ENCODE measurements at places on chromosomes 16 and 17. TPM values are rescaled to one million over a fixed set of nuclear protein-coding genes. Genes with fewer than 3 reads are reported as not detected.

DNA sequence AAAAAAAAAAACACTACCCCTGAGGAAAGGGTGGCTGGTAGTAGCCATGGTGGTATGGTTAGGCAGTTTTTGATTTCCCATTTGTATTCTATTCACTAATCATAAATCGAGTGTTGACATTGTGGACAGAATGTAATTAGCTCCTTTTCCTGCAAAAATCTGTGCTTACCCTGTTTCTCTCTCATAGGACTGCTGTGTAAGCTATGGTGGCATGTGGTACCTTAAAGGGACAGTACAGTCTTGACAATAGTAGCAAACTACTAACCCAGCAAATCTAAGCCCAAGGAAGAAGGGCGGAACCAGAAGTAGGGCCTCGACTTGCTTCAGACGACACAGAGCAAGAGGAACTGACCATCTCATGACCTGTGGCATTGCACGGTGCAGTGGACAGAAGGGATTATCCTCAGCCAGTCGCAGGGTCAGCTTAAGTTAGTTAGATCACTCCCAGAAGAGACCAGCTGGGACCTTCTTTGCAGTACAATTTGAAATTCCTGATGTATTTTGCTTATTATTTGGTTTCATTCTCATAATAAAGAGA lies 36.3 kb downstream of the POLR3E start:
- peak overlapping the region; percentile 13 for H3K27ac ChIP-seq
- no peak overlapping the region for H3K4me3 ChIP-seq
- peaks cover 16% of the 10 kb centered on the region for H3K4me1 ChIP-seq
- no peaks in the 10 kb centered on the region for H3K27me3 ChIP-seq

DNA sequence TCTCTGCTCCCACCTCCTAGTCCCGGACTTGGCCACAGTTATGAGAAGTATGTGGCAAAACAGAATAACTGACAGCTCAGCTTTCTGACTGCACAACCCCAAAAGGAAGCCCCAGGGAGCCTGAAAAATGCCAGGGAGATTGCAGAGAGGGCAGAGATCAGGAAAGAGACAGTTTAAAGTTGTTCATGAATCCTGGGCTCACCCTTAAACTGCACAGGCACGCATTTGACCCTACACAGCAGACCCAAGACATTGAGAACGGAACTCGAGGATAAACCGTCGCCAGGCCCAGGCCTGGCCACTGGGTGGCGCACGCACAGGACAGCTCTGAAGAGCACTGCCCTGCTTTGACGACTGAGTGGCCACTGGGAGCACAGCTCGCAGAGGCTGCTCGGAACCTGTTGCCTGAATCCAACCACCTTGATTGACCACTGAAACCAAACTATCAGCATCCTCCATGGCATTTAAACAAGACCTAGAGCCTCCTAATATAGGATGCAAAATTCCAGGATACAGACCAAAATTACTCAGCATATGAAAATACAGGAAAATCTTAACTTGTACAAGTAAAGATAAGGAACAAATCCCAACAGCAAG lies 114.0 kb downstream of the C16orf95 start:
- H3K4me3 ChIP-seq = no peak overlapping the region
- H3K27ac ChIP-seq = no peak overlapping the region
- peaks cover 12% of the 10 kb centered on the region for H3K27me3 ChIP-seq
- peak; percentile 70 for DNase-seq
- no peaks in the 10 kb centered on the region for H3K4me1 ChIP-seq

DNA sequence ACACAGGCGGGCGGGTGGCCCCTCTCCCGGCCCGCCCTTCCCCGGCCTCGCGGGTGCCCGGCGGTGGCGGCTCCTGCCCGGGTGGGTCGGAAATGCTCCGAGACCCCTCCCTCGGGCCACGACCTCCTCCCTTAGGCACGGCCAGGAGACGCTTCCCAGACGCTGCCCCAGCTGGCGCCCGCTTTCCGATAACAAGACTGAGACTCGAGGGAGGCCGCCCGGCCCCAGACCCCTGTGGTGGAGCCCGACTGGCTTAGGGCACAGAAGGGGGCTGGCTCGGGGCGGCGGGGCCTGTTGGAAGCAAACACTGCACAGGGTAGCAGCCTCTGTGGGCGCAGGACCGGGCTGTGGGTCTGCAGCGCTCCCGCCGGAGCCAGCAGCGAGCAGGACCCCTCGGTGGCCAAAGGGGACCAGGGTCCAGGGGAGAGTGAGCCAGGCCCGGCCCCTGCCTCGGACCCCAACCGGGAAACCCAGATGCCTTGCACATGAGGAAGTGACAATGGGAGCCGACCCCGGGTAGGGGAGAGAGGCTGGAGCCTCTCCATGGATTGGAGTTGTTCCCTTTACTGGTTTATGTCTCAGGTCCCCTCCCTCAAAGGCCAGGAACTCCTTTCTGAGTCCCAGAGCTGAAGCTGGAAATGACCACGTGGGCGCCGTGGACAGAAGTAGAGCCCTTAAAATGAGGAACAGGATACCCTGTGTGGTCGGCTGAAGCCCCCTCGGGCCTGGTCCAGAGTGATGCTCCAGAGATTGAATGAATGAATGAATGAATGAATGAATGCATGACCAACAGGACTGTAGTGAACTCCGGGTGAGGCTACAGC lies 19.8 kb upstream of the ADCY7 start:
- no peaks in the 10 kb centered on the region for H3K36me3 ChIP-seq
- no peaks in the 10 kb centered on the region for H3K27me3 ChIP-seq
- H3K27ac ChIP-seq = peak overlapping the region; percentile 67
- peak; percentile 42 for DNase-seq
- peaks cover 17% of the 10 kb centered on the region for H3K4me1 ChIP-seq

DNA sequence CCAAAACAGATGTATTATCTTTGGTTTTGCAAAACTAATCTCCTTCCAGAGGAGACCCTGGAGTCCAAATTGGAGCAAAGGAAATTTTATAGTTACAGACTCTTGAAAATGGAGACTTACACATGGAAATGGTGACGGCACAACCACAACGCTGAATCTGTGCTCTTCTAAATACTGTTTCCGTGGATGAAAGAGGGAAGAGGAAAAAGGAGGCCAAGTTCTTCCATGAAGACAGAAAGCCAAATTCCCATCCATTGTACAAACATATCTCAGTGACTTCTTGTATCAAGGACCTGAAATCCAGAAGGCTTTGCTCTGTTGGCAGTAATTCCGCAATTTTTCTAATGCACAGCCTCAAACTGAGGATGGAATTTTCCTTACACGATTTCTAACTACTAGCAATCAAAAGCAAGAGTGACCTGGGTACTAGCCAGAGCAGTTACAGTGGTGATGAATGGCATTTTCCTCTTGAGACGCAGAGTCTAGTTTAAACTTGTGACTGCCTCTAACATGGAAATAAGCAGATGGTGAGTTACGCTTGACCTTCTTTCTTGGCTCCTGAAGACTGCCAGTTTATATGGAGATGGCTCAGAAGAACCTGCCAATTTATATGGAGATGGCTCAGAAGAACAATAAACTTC lies 38.5 kb downstream of the VPS53 start:
- no peak for DNase-seq
- no peak overlapping the region for H3K27ac ChIP-seq
- H3K4me1 ChIP-seq = no peaks in the 10 kb centered on the region
- peaks cover 8% of the 10 kb centered on the region for H3K36me3 ChIP-seq
- H3K4me3 ChIP-seq = no peak overlapping the region

DNA sequence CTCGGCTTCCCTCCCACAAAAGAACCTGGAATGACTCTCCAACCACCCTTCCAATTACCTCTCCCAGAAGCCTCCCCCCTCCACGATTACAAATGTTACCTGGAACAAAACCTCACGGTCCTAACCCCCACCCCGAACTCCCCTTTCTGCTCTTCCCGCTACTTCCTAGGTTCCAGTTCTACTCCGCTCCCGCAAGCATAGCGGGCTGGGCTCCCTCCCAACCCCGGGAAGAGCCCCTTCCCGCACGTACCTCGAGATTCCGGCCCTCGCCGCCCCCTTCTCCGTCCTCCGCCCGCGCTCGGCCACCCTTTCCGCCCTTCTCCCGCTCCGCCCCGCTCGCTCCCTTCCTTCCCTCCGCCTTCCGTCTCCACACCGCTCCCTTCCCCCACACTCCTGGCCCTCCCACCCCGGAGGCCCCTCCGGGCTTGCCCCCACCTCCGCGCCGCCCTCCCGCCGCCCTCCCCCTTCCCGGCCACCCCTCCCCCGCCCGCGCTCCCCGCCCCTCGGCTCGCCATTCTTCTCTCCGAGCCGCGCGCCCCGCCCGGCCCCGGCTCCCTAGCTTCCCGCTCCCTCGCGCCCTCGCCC lies 457 bp downstream of the CHTF8 start:
- H3K27ac ChIP-seq = peak overlapping the region; percentile 93
- peak; percentile 83 for DNase-seq
- peaks cover 49% of the 10 kb centered on the region for H3K36me3 ChIP-seq

GRCh38 chr16:52050418-52050817 lies 496.5 kb downstream of the TOX3 start:
- H3K4me1 ChIP-seq = no peaks in the 10 kb centered on the region
- H3K27me3 ChIP-seq = no peaks in the 10 kb centered on the region
- DNase-seq = no peak
- no peaks in the 10 kb centered on the region for H3K36me3 ChIP-seq
- no peak overlapping the region for H3K27ac ChIP-seq

DNA sequence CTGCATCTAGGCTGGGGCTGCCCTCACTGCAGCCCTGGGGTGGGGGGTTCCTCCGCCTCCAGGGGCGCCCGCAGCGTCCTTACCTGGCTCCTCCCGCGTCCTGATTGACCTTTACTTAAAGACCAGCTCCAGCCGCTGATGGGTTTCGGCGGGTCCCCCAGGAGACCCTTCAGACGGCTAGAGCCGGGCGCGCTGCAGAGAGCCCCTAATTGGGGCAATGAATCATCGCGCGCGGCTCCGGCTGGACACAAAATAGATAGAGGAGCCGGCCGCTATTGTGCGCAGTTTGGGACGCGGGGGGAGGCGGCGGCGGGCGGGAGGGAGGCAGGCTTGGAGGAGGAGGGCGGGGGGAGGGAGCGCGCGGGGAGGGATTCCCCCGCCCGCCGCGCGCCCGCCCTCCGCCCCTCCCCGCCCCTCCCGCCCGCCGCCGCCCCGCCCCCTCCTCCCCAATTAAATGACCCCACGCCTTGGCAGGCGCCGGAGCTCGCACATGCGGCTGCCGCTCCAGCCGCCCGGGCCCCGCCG lies 56.5 kb upstream of the CIBAR2 start:
- no peaks in the 10 kb centered on the region for H3K36me3 ChIP-seq
- H3K4me1 ChIP-seq = no peaks in the 10 kb centered on the region

DNA sequence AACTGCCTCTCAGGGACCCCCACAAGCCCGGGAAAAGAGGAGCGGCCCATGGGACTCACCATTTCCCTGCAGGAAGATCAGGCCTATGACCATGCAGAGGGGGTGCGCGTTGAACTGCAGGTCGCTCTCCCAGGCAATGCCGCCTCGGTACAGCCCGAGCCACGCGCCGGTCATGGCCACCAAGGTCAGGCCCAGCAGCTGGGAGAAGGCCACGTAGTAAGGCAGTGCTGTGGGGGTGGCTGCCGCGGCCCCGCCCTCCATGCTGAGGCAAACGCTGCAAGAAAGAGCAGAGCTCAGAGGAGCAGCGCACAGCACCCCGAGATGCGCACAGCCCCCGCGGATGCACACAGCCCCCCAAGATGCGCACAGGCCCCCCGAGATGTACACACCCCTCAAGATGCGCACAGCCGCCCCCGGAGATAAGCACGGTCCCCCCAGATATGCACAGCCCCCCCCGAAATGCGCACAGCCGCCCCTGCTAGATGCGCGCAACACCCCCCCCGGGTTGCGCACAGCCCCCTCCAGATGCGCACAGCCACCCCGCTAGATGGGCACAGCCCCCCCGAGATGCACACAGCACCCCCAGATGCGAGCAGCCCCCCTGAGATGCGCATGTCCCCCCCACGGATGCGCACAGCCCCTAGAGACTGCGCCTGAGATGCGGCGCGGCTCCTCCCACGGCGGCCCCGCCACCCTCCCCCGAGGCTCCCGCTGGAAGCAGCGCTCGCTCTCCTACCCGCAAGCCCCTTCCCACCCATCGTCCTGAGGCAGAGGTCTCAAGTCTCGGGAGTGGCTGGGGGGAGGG lies 8.6 kb downstream of the CYB561 start:
- H3K4me1 ChIP-seq = peaks cover 39% of the 10 kb centered on the region
- H3K36me3 ChIP-seq = no peaks in the 10 kb centered on the region
- DNase-seq = no peak

Gene SMIM5
- 0.25 TPM for total RNA-seq

Gene SMIM36
- not detected for total RNA-seq

Gene NOXO1
- total RNA-seq = not detected

Gene FBXO39
- not detected for total RNA-seq

Gene KRTAP4-9
- not detected for total RNA-seq

Gene CCDC40
- total RNA-seq = 0.54 TPM
